K562 (cell line): ENCODE measurements at places on chromosomes 5 and 9.

GRCh38 chr5:150584556-150585335 lies 55.7 kb upstream of the SYNPO start:
- DNase-seq: no peak

- DNase-seq: no peak
These were observed 638.0 kb downstream of the IRX1 start for GRCh38 chr5:4233671-4234070.

DNA sequence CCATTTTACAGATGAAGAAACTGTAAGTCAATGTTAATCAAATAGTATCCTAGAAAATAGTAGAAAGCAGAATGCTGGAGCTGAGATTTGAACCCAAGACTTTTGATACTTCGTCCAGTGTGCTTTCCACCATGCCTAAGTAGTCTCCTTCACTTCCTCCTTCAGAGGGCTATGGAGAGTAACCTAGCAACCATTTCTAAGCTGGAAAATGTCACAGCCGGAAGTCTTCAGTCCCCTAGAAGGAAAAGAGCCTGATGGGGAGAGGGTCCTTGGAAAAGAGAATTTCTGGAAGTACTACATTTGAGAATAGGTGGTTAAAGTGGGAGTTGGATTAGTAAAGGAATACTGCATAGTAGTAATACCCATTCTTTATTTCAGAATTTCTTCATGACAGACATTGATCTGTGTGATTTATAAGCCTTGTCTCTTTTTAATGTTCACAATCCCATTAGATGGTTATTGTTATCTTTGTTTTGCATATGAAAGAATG lies 32.7 kb downstream of the PCDHAC2 start:
- no peak for DNase-seq

GRCh38 chr9:81083067-81083466 lies 606.3 kb downstream of the TLE1 start:
- DNase-seq: no peak

DNA sequence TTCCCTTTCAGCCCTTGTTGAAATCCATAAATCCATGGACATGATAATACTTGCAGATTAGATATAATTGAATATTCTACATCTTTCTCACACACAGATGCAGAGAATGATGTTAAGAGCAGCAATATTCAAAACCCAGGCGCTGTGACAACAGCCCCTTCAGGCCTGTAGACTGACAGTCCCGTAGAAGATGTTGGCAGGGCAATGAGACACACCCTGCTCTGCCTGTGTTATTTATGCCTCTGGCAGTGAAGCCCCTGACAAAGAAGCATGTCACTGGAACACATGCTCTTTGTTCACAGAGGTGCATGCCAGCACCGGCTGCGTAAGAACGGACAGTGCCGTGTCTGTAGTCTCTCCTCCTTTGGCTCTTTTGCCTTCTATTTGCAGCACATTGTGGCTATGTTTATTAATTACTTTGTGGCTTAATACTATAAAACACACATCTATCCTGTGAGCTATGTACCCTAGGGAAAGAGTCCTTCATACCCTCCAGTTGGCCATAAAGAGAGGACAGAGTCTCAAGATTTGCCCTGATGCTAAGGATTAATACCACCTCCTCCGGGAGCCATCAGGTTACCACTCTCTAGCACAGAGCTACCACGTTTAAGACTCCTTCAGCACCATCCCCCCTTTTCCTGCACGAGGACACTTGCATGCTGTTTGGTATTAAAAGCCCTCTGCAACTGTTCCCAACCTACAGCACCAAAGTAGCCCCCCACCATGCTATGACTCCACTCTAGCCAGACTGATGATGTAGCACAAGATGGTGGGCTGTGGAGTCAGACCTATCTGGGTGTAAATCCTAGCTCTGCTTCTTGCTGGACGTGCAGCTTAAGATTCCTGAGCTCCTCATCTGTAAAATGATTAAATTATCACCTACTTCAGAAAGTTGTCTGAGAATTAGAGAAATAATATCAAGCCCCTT lies 2.0 kb upstream of the ANP32B start:
- DNase-seq: peak; percentile 67
